ENCODE measurements at places on chromosomes 7 and 10. TPM values are rescaled to one million over a fixed set of nuclear protein-coding genes. Genes with fewer than 3 reads are reported as not detected.

Gene FRMPD2
- 0.98 TPM for total RNA-seq

Gene USP6NL
- total RNA-seq: 19.0 TPM

Gene FFAR4
- not detected for total RNA-seq

Gene LGI1
- total RNA-seq: not detected

Gene OTUD1
- 14.9 TPM for total RNA-seq

Gene LRRC4
- total RNA-seq: not detected

Gene SLC37A3
- 36.1 TPM for total RNA-seq

Gene FUOM
- 16.6 TPM for total RNA-seq

Gene NAT16
- not detected for total RNA-seq

Gene TMEM270
- not detected for total RNA-seq

Gene ASZ1
- not detected for total RNA-seq

Gene MNX1
- total RNA-seq: 0.47 TPM

Gene NKX1-2
- total RNA-seq: 0.35 TPM

Gene CRTAC1
- not detected for total RNA-seq

Gene FAM24B
- total RNA-seq: 17.1 TPM

Gene STEAP1
- total RNA-seq: 3.1 TPM

Gene MMD2
- total RNA-seq: not detected

Gene CRPPA
- 1.1 TPM for total RNA-seq

Gene ZDHHC4
- total RNA-seq: 41.8 TPM

Gene SYCE1
- total RNA-seq: not detected

Gene LIPN
- not detected for total RNA-seq

Gene VPS41
- total RNA-seq: 45.1 TPM

Gene CYP3A7
- total RNA-seq: not detected

Gene TUBAL3
- total RNA-seq: 0.22 TPM

Gene SLC25A28
- total RNA-seq: 46.3 TPM

Gene FEZF1
- not detected for total RNA-seq

Gene CNTNAP2
- 1.0 TPM for total RNA-seq

Gene MRLN
- total RNA-seq: not detected

Gene LRGUK
- total RNA-seq: 0.19 TPM

Gene RNF32
- total RNA-seq: 3.6 TPM

Gene ZNF804B
- not detected for total RNA-seq

Gene RELN
- not detected for total RNA-seq

Gene KCP
- total RNA-seq: 0.42 TPM

Gene SEMA3D
- total RNA-seq: not detected

Gene SLC16A9
- 0.54 TPM for total RNA-seq

Gene VIPR2
- not detected for total RNA-seq

Gene CC2D2B
- not detected for total RNA-seq

Gene HMX2
- total RNA-seq: not detected

Gene SEMA3E
- total RNA-seq: 0.51 TPM

Measured in MCF 10A (cell line).